ENCODE measurements at places on chromosomes 12 and 14.

DNA sequence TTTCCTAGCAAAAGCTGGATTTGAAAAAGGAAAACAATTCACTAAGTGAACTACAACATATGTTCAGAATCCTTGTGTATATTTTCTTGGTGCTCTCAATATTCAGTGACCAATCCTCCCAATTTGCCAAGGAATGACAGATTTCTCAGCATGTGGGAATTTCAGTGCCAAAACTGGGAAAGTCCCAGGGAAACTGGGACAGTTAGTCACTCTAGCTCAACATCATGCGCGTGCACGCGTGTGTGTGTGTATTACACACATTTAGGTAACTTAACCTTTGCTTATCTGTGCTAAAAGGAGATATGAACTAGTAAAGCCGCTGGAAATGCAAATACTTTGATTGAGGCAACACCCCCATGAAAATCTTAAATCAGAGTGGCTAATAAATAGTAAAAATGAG is 26.1 kb upstream of the SLC6A13 start:
- H3K27me3 ChIP-seq, result no peaks in the 10 kb centered on the region
- no peaks in the 10 kb centered on the region for H3K4me1 ChIP-seq
- no peak overlapping the region for H3K4me3 ChIP-seq

- no peaks in the 10 kb centered on the region for H3K4me1 ChIP-seq
- no peaks in the 10 kb centered on the region for H3K36me3 ChIP-seq
- no peak overlapping the region for H3K27ac ChIP-seq
- no peak for DNase-seq
Measured at GRCh38 chr12:121595520-121595919, 14.7 kb upstream of the KDM2B start.

GRCh38 chr12:129494766-129495165 is 409.1 kb downstream of the TMEM132D start:
- DNase-seq, result no peak
- H3K4me1 ChIP-seq, result no peaks in the 10 kb centered on the region
- no peak overlapping the region for H3K27ac ChIP-seq
- H3K4me3 ChIP-seq, result no peak overlapping the region
- no peaks in the 10 kb centered on the region for H3K36me3 ChIP-seq

DNA sequence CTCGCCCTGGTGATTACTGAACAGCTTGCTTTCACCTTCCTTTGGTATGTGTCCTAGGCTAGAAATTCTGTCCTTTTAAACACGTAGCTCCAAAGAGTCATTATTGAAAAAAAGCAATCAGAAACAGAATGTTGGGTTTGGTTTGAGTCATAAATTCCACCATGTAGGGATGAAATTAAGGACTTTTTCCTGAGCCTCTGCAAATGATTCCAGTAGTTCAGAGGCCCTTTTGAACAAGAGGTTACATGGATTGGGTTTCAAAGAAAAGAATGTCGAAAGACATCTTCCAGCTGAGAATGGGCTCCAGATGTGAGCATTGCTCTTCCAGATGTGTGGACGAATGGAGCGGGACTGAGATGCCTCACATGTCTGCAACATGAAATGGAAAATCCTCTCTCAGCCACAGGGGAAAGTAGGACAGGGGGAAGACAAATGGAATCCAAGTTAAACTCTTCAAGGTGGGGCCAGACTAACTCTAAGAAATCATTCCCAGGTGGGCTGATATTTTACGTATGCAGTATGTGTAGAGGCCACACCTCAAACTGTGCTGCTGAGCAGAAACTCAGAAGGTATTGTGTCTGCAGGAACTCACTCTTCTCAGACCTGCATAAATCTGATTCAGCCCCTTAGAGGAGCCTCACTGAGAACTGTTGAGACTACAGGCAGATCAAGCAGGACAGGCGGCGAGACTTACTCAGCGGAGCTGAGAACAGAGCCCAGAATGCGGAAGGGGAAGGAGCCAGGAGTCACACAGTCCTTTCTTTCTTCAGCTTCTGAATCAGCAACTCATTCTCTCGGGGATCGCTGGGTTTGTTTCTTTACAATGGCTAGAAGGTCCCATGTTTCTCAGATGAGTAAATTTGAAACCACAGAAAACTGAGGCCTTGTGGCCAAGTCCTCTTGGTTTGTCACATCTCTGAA is 23.3 kb upstream of the EMP1 start:
- no peaks in the 10 kb centered on the region for H3K36me3 ChIP-seq
- H3K4me1 ChIP-seq, result no peaks in the 10 kb centered on the region
- H3K4me3 ChIP-seq, result no peak overlapping the region
- no peak overlapping the region for H3K27ac ChIP-seq

- no peaks in the 10 kb centered on the region for H3K36me3 ChIP-seq
- no peaks in the 10 kb centered on the region for H3K4me1 ChIP-seq
- DNase-seq, result no peak
- no peak overlapping the region for H3K4me3 ChIP-seq
- no peaks in the 10 kb centered on the region for H3K27me3 ChIP-seq
Measured at GRCh38 chr14:100466111-100466856, 120.9 kb downstream of the BEGAIN start.

DNA sequence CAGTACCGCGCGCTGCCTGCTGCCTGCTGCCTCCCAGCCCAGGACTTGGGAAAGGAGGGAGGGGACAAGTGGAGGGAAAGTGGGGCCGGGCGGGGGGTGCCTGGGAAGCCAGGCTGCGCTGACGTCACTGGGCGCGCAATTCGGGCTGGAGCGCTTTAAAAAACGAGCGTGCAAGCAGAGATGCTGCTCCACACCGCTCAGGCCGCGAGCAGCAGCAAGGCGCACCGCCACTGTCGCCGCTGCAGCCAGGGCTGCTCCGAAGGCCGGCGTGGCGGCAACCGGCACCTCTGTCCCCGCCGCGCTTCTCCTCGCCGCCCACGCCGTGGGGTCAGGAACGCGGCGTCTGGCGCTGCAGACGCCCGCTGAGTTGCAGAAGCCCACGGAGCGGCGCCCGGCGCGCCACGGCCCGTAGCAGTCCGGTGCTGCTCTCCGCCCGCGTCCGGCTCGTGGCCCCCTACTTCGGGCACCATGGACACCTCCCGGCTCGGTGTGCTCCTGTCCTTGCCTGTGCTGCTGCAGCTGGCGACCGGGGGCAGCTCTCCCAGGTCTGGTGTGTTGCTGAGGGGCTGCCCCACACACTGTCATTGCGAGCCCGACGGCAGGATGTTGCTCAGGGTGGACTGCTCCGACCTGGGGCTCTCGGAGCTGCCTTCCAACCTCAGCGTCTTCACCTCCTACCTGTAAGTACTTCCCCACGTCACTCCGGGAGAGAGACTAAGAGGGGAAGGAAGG is at the start of gene LGR5:
TSS of gene LGR5 (plus strand) at position 186 of the 732 bp plus-strand sequence. CDS start at position 469, 283 bp downstream.
- H3K27ac ChIP-seq, result no peak within 1 kb of the TSS
- no peaks in the 10 kb centered on the region for H3K4me1 ChIP-seq
- no peaks in the 10 kb centered on the region for H3K36me3 ChIP-seq

- H3K27me3 ChIP-seq, result no peaks in the 10 kb centered on the region
- no peaks in the 10 kb centered on the region for H3K36me3 ChIP-seq
- DNase-seq, result no peak
- H3K4me3 ChIP-seq, result no peak overlapping the region
- no peak overlapping the region for H3K27ac ChIP-seq
Measured at GRCh38 chr12:4789776-4790175, 69.6 kb downstream of the GALNT8 start.

DNA sequence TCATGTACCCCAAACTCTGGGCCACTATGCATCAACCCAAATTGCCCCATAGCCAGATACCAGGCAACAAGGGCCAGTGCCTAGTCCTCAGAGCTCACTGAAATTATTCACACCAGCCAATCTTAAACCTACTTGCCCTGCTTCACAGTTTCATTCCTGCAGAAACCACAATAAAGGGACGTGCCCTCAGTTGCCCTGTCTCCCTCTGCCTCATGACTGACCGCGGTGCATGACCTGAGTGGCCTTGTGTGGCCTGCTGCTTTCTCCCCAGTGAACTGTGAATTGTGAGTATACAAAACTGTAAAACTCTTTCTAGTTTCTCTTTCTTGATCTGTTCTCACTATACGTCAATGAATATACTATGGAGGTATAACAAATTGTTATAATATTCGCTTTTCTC is 490.9 kb upstream of the MIS18BP1 start:
- no peaks in the 10 kb centered on the region for H3K4me1 ChIP-seq
- no peak overlapping the region for H3K27ac ChIP-seq
- H3K27me3 ChIP-seq, result no peaks in the 10 kb centered on the region
- no peak overlapping the region for H3K4me3 ChIP-seq

DNA sequence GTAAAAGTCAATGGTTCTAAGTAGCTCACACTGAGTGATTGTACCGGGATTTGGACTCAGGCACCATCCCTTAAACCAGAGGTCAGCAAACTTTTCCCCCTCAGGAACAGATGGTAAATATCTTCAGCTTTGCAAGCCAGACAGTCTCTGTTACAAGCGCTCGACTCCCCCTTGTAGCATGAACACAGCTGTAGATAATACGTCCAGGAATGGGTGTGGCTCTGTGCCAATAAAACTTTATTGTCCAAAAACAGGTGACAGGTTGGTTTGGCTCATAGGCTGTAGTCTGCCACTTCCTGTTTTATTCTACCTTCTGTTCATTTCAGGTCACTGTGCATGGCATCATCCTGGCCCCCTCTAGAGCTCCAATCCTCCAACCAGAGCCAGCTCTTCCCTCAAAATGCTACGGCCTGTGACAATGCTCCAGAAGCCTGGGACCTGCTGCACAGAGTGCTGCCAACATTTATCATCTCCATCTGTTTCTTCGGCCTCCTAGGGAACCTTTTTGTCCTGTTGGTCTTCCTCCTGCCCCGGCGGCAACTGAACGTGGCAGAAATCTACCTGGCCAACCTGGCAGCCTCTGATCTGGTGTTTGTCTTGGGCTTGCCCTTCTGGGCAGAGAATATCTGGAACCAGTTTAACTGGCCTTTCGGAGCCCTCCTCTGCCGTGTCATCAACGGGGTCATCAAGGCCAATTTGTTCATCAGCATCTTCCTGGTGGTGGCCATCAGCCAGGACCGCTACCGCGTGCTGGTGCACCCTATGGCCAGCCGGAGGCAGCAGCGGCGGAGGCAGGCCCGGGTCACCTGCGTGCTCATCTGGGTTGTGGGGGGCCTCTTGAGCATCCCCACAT is 7.6 kb downstream of the BDKRB1 start:
- no peaks in the 10 kb centered on the region for H3K36me3 ChIP-seq
- no peak overlapping the region for H3K27ac ChIP-seq
- no peaks in the 10 kb centered on the region for H3K4me1 ChIP-seq
- no peak for DNase-seq
- no peak overlapping the region for H3K4me3 ChIP-seq
- no peaks in the 10 kb centered on the region for H3K27me3 ChIP-seq

DNA sequence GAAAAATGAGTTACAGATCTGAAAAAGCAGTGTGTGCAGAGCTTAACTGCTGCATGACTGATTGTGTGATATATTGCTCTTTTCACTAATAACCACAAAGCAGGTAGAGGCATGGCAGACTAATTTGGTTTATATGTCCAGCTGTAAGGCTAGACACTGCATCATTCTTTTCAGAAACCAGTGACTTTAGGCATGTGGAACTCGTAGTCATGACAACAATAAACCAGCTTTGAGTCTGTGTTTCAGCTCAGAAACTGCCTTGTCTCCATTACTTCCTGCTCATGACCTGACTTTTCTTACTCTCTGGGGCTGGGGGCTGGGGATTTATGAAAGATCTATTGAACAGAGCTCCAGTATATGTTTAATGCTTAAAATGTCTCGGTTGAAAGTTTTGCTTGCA is 146.8 kb upstream of the LRIG3 start:
- no peak overlapping the region for H3K27ac ChIP-seq
- H3K36me3 ChIP-seq, result no peaks in the 10 kb centered on the region
- no peak for DNase-seq
- no peak overlapping the region for H3K4me3 ChIP-seq

All from ovary (tissue), 10 donors.